ENCODE measurements at places on chromosomes 6 and 20.

DNA sequence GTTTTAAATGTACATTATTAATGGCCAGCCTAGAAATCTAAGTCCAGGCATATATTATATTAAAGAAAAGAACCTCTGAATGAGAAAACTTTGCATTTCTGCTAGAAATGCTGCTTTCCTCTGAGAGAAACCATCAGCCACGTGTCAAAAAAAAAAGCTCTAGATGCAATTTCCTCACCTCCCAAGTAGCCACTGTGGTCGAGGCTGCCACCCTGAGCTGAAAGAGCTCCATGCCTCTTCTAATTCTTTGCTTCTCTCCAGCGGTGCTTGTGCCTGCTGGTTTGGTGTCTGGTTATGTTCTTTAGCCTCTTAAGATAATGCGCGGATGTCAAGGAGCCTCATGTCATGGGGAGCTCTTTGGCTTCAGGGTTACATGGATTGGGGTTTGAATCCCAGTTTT lies 316.0 kb downstream of the TFAP2C start:
- H3K36me3 ChIP-seq: no peaks in the 10 kb centered on the region
- H3K27me3 ChIP-seq: no peaks in the 10 kb centered on the region
- no peak for DNase-seq
- no peak overlapping the region for H3K4me3 ChIP-seq

- DNase-seq: peak; percentile 45
- H3K36me3 ChIP-seq: no peaks in the 10 kb centered on the region
- H3K27ac ChIP-seq: no peak overlapping the region
- H3K4me3 ChIP-seq: no peak overlapping the region
- no peaks in the 10 kb centered on the region for H3K27me3 ChIP-seq
Measured at GRCh38 chr6:51569594-51569993, 517.8 kb downstream of the PKHD1 start.

DNA sequence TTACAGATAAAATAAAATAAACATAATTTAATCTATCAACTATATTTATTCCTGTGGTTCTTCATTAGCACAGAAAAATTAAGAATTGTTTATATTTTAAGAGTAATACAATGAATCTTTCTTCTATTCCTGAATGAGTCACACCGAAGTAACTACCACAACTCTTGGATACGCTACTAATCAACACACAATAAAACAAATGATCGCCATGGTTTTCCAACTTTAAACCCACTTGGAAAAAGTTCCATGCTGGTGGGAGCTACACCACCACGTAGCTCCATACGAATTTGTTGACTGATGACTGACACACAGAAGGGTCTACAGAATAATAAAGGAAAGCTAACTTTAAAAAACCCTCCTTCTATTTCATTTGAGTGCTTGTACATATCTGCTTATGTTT lies 135.8 kb upstream of the NEDD9 start:
- no peak overlapping the region for H3K27ac ChIP-seq
- H3K27me3 ChIP-seq: no peaks in the 10 kb centered on the region
- no peak for DNase-seq
- no peaks in the 10 kb centered on the region for H3K36me3 ChIP-seq
- 0 out of 2 replicates have a peak, but pooled peaks cover 4% of the 10 kb centered on the region for H3K4me1 ChIP-seq

DNA sequence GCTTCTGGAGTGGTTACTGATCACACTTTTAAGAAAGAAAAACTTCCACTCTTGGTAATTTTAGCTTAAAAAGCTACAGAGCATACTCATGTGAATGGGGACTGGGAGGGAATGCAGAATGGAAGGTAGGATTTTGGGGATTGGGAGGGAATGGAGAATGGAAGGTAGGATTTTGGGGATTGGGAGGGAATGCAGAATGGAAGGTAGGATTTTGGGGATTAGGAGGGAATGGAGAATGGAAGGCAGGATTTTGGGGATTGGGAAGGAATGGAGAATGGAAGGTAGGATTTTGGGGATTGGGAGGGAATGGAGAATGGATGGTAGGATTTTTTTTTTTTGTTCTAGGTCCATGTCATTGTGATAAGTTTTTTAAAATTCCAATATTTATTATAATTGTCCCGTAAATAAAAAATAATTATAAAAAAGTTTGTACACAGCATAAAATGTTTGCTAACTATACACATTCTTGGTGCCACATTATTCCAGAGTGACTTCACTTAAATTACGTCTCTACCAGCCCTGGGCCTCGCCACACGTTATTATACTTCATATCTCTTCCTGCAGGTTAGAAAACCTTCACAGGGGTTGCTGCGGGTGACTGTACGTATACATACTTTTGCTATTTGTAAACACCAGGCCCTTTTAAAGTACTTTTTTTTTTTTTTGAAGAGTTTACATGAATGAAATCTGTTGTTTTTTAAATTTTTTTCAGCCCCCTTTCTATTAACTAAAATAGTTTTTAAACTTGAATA lies 127.3 kb downstream of the TIAM2 start:
- H3K27me3 ChIP-seq: no peaks in the 10 kb centered on the region
- H3K4me3 ChIP-seq: no peak overlapping the region
- no peak for DNase-seq
- H3K36me3 ChIP-seq: no peaks in the 10 kb centered on the region
- peaks cover 40% of the 10 kb centered on the region for H3K4me1 ChIP-seq

- no peak for DNase-seq
- no peaks in the 10 kb centered on the region for H3K4me1 ChIP-seq
- no peak overlapping the region for H3K4me3 ChIP-seq
- no peaks in the 10 kb centered on the region for H3K27me3 ChIP-seq
Measured at GRCh38 chr20:45008521-45009049, 42.3 kb downstream of the STK4 start.

DNA sequence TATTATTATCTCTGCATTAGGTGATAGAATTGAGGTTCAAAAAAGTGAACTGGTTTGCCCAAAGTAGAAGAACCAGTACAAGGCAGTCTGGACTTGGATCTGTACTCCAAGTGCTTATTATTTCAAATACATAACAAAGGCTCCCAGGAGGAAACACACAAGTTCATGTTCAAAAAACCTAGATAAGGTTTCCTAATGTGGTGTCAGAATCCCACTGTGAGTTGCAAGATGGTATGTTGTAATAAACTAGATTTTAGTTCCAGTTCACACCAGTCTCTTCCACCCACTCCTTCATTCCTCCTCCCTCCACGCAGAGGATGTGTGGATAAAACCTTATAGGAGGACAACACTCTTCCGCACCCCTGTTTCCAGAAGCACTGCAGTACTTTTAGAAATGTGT lies 42.8 kb downstream of the KIAA0319 start:
- no peaks in the 10 kb centered on the region for H3K36me3 ChIP-seq
- no peaks in the 10 kb centered on the region for H3K27me3 ChIP-seq
- no peak for DNase-seq
- no peaks in the 10 kb centered on the region for H3K4me1 ChIP-seq
- H3K4me3 ChIP-seq: no peak overlapping the region

DNA sequence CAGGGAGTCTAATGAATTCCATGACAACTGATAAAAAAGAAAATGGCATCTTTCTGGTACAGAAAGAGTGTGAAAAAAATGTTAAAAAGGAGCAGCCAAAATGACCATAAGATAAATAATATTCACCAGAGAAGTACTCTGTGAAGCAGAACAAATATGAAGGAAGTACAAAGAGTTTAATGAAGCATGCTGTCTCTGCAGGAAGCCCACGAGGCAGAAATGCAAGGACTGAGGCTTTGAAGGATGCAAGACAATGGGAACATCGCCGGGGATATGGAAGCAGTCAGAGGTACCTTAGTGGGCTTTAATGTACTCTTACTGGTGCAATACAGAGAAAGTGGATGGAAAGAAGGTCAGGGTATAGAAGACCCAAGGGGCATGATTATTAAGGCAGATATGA lies 50.7 kb downstream of the NOX3 start:
- no peaks in the 10 kb centered on the region for H3K27me3 ChIP-seq
- DNase-seq: no peak
- H3K36me3 ChIP-seq: no peaks in the 10 kb centered on the region
- no peaks in the 10 kb centered on the region for H3K4me1 ChIP-seq
- no peak overlapping the region for H3K27ac ChIP-seq

DNA sequence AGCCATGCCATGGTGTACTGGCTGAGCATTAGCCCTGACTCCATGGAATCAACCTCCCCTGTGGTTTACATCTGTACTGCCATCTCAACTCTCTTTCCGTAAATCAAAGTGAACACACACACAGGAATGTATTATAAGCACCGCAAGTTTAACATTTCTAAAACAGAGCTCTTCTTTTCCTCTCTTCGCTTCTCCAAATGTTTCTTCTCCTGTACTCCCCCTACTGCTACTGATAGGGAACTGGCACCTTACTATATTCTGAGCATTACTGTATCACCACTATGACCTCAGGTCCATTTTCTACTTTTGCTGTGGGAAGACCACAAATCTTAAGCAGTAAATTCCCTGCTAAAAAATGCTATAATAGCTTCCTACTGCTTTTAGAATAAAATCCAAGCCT lies 101.2 kb downstream of the NUS1 start:
- H3K27me3 ChIP-seq: no peaks in the 10 kb centered on the region
- H3K4me3 ChIP-seq: no peak overlapping the region
- H3K36me3 ChIP-seq: no peaks in the 10 kb centered on the region
- peaks cover 13% of the 10 kb centered on the region for H3K4me1 ChIP-seq

DNA sequence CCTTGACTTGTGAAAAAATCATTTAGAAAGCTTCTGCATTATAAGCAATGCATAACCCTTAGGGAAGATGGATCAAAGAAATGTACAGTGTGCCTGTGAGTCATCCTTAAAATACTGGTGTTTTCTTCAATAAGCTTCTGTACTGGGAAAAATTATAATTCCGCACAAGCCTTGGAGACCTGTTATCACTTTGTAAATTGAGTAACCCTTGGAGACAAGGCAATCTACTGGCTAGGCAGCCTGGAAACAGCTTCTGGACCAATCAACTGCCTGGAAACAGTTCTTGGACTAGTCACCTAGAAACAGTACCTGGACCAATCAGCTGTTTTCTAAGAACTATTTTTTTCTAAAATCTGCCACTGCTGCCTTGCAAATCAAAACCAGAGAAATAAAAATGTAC lies 25.8 kb upstream of the RNGTT start:
- no peaks in the 10 kb centered on the region for H3K36me3 ChIP-seq
- no peaks in the 10 kb centered on the region for H3K27me3 ChIP-seq
- DNase-seq: no peak
- H3K27ac ChIP-seq: no peak overlapping the region
- no peak overlapping the region for H3K4me3 ChIP-seq

DNA sequence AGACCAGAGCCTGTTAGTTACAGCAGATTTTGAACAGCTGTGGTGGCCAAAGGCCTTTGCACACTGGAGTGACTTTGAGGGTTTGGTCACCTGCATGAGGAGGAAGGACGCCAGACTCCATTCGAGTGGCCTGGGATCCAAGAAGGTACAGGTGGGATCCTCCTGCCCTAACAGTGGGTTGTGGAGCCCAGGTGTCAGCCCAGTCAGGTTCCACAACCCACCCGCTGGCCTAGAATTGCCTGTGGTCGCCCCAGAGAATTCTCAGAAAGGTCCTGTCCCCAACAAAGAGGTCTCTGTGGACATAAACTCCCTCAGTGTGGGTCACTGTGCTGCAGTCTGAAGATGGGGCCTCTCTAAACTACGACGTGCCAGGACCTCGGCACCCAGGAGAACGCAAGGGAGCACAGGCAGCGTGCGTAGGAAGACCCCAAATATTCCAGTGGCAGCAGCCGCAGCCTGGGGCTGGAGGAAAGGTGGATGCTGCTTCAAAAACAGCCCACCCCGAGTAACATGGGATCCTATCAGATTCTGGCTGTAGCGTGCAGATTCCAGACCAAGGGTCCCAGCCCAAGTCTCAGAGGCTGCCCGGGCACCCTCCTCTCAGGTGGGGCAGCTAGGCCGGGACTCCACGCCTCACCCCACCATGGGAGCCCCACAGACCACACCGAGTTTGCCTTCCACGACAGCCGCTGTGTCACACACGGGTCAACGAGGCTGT lies 16.0 kb downstream of the ACSS1 start:
- no peaks in the 10 kb centered on the region for H3K27me3 ChIP-seq
- H3K4me3 ChIP-seq: no peak overlapping the region
- H3K27ac ChIP-seq: no peak overlapping the region
- H3K36me3 ChIP-seq: no peaks in the 10 kb centered on the region

- H3K27me3 ChIP-seq: no peaks in the 10 kb centered on the region
- no peak overlapping the region for H3K4me3 ChIP-seq
- no peaks in the 10 kb centered on the region for H3K4me1 ChIP-seq
- H3K27ac ChIP-seq: no peak overlapping the region
Measured at GRCh38 chr20:4569865-4570264, 151.8 kb upstream of the PRND start.

DNA sequence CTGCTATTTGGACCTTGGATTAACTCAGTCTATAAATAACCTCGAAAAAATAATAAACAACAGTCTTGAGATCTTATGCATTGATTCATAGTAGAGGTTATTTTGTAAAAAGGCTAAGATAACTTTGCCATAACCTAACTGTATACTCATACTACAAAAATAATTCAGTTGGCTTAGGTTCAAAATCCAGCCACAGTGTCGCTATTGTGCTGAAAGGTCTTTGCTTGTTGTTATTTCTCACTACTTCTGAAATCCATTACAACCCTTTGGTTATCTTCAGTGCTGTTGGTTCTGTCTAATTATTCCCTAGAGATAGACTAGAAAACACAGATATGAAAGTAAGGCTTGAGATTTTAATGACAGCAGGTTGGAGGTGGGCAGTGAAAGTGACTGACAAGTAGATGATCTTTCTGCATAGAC lies 74.4 kb downstream of the MKKS start:
- H3K36me3 ChIP-seq: no peaks in the 10 kb centered on the region
- H3K27me3 ChIP-seq: no peaks in the 10 kb centered on the region
- H3K4me1 ChIP-seq: no peaks in the 10 kb centered on the region
- H3K4me3 ChIP-seq: no peak overlapping the region
- no peak for DNase-seq
- H3K27ac ChIP-seq: no peak overlapping the region

DNA sequence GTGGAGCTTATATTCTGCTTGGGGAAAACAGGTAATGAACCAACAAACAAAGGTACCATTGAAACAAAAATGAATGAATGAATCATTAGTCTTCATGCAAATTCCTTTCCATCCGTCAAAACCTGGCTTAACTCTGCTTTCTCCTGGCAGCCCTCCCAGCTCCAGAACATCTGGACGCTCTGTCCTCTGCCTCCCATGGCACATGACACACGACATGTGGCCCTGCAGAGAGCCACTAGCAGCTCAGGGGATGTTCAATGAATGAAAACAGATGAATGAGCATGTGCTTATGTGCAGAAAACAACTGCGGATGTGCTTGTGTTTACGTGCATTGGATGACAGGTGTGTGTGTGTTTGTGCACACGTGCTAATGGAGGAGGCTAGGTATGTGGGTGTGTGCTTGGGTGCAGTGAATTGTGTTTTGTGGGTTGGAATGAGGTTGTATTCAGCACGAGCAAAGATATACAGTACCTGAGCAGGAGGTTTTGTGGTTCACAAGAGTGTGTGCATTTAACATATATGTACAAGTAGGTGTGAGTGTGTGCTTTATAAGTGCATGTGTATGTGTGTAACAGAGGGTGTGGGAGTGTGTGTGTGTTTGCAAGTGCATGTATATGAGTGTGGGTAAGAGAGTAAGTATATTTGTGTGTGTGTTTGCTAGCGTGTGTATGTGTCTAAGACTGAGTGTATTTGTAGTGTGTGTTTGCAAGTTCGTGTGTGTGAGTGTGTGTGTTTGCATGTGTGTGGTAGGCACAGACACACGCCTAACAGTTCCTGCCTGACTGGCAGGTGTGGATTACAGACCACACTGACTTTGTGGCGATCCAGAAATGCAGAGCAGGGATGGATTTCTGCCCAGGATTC lies 374.1 kb upstream of the SULF2 start:
- H3K27ac ChIP-seq: no peak overlapping the region
- no peaks in the 10 kb centered on the region for H3K27me3 ChIP-seq
- no peaks in the 10 kb centered on the region for H3K36me3 ChIP-seq
- H3K4me1 ChIP-seq: no peaks in the 10 kb centered on the region
- H3K4me3 ChIP-seq: no peak overlapping the region
